ENCODE measurements at places on chromosomes 5 and 9.
A peak's percentile ranks its signal among the peaks of the same experiment; 100 is the strongest.

- no peak for DNase-seq
Measured at GRCh38 chr9:129583308-129584038, 37.4 kb downstream of the C9orf50 start.

DNA sequence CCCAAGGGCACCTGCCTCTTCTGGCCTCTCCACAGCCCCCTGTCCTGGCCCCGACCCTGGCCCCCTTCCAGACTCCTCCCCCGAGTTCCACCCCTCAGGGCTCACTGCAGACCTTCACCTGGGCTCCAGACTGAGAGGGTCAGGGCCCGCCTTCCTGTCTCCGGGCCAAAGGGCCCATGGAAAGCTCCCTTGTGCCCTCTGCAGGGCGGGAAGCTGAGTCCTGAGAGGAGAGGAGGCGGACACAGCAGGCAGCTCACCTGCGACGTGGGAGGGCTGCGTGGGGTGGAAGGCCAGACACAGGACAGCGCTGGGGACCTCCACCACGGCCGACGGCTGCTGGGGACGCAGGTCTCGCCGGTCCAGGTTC is 20.6 kb downstream of the DYNC2I2 start:
- peak; percentile 22 for DNase-seq

GRCh38 chr5:104130320-104130719 is 567.7 kb upstream of the NUDT12 start:
- no peak for DNase-seq

DNA sequence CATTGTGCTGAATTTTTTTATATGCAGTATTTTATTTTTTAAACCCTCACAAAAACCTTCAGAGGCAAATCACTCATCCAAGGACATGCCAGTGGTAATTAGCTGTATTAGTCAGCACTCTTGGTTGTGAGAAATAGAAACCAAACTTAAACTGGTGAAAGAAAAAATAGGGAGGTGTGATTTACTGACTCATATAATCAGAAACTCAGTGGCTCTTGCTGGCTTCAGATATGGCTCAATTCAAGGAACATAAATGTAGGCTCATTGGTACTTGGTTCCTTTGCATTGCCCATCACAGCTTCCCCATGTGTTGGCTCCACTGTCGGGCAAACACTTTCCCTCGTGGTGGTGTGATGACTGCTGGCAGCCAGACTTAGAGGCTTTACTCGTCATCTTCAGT is 497.2 kb downstream of the MAT2B start:
- DNase-seq = peak; percentile 76

- no peak for DNase-seq
Measured at GRCh38 chr5:74546796-74547195, 93.7 kb downstream of the ENC1 start.

DNA sequence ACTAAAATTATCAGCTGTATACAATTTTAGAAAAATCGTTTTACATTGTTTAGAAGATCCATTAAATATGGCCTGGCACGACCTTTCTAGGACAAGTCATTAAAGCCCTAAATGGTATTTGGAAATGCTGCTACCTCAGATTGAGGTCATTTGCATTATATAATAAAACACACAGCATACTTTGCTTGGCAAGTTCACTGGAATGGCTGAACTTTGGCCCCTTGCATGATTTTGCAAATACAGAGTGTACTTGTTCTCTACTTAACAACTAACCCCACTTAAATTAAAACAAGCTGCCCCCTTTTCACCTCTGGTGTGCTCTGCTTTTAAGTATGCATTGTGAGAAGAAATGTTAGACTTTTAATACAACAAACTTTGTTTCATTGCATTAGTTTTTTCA is 860.1 kb downstream of the PTPRD start:
- no peak for DNase-seq

GRCh38 chr5:74282490-74282889 is 358.0 kb downstream of the ENC1 start:
- no peak for DNase-seq

GRCh38 chr9:110476251-110476650 is 103.3 kb downstream of the SVEP1 start:
- DNase-seq = no peak

GRCh38 chr5:181111010-181111409 is 20.0 kb downstream of the OR2V1 start:
- DNase-seq = no peak

DNA sequence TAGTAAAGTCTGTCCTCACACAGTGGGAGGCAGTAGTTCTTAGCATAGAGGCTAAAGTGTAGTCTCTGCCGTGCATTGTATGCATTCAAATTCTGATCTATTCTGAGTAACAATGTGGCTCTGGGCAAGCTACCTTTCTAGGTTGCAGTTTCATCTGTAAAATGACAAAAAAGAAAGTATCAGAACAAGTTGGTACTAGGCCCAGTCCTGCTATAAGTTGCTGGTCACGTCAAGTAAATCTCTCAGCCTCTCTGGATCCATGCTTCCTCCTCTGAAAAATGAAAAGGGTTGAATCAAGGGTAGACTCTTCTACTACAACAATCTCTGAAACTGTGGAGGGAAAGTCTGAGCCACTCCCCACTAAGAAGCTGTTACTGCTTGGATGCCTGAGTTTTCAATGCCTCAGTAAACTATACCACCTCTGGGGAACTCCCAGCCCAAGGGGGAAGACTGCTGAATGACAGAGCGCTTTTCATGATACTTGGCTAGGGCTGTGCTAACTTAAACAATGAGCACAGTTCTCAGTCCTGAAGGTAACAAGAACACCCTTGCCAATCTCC is 34.5 kb upstream of the SPARC start:
- DNase-seq = no peak

- DNase-seq = no peak
Measured at GRCh38 chr5:178241231-178241663, 8.6 kb upstream of the PHYKPL start.

GRCh38 chr5:173809014-173809413 is 79.1 kb upstream of the CPEB4 start:
- no peak for DNase-seq

DNA sequence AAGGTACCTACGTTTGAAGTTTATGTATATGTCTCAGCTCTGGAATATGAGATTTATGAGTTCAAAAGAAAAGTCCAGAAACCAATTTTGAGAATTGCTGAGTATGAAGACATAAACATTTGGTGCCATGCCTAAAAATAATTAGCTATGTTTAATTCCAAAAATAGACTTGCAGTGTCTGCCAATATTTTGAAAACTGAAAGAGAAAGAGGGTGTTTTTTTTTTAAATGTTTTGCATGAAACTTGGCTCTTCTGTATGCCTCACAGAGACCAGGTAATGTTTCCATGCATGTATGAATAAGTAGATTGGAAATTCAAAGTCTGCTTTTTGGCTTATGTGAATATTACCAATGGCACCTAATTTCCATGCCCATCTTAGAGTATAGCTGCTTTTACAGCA is 634.4 kb upstream of the C9orf72 start:
- no peak for DNase-seq

DNA sequence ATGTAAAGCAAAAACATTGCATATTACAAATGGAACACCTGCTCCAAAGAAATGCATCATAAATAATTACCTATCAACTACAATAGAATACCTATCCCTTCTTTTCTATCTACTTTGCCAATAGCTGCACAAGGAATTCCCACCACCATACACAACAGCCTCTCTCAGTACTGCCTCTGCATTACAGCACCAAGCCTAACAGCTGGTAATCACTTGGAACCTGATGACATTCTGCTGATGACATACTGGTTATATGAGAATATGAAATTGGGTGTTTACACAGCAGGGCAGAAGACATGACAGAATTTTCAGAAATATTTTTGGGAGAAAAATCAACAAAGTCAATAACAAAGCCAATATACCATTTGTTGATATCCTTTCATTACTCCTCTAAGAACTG is 43.2 kb downstream of the PSMB7 start:
- no peak for DNase-seq

GRCh38 chr9:130088051-130088450 is 34.3 kb downstream of the GPR107 start:
- DNase-seq = no peak

GRCh38 chr9:84324811-84325210 is 15.7 kb downstream of the SLC28A3 start:
- no peak for DNase-seq

GRCh38 chr9:99150451-99151171 is 45.7 kb downstream of the TGFBR1 start:
- DNase-seq = no peak

GRCh38 chr5:145948921-145949320 is 12.5 kb downstream of the SH3RF2 start:
- DNase-seq = peak; percentile 57

- DNase-seq = no peak
Measured at GRCh38 chr9:101366038-101366756, 18.6 kb downstream of the BAAT start.

DNA sequence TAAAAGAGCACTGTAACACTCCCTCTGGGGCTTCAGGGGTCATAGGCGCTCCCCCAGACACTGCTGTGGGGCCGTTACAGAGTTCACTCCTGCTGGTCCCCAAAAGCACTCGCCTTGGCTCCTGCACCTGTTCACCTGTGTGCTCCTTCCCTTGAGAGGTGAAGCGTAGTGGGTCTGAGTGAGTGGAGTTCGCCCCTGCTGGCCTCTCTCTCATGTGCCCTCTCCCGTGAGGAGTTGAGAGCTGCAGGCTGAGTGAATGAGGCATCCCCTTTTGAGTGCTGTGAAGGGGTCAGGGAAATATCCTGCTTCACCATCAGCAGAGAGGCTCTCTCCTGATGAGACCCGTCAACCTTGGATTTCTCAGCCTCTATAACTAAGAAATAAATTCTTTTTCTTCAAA is 134.6 kb upstream of the TUT7 start:
- DNase-seq = no peak

- DNase-seq = no peak
Measured at GRCh38 chr5:5793242-5794117, 371.0 kb downstream of the ICE1 start.

DNA sequence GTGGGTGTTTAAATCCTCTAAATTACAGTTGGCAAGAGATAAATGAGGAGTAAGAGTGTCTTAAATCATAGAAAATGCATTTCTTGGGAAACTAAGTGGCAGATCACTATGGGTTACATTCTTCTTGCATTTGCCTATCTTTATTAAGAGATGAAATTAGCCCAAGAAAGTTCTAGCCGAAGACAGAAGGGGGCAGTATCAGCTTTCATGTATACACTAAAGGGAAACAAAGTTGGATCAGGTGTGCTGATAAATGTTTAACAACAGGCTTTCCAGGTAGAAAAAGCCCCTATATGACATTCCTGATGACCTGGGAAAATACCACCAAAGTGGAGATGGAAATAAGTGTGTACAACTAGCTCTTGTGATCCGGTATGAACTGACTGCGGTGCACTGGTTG is 81.9 kb upstream of the TLR4 start:
- no peak for DNase-seq

DNA sequence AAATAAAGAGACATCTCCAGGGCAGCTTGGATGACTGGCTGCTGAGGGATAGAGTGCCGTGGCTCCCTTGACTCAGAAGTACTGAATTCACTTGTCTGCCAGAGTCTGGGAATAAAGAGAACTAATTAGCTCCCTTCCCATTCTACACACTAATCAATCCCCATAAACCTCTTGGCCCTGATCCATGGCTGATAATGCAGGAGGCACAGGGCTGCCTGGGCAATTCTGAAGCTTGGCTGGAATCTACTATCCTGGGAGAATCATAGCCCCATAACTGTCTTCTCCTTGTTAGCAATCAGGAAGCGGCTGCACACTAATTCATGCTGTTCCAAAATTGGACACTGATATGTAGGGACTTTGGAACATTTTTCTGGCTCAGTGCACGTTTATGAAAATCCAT is 197.7 kb downstream of the PTTG1 start:
- DNase-seq = no peak

DNA sequence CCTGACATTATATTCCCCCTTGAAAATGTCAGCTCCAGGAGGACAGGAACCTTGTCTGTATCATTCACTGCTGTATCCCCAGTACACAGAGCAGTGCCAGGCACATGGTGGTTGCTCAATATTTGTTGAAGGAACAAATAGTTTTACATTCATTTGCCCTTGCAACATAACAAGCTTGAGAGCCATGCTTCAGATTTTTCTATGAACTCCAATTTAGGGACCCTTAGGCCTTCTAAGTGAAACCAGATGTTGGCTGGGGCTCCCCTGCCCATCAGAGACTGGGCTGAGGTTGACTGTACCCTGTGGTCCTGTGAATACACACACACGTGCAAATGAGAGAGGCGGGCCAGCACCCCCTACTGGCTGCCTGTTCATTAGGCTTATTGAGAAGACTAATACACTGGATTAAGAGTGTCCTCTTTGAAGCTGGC is 214.9 kb upstream of the WWC1 start:
- peak; percentile 17 for DNase-seq

- no peak for DNase-seq
Measured at GRCh38 chr5:140258873-140259272, 44.0 kb downstream of the PFDN1 start.

- DNase-seq = no peak
Measured at GRCh38 chr9:3795556-3795955, 269.8 kb upstream of the RFX3 start.
